Kasumi-1 (cell line): ENCODE measurements at places on chromosomes 3 and 15.

DNA sequence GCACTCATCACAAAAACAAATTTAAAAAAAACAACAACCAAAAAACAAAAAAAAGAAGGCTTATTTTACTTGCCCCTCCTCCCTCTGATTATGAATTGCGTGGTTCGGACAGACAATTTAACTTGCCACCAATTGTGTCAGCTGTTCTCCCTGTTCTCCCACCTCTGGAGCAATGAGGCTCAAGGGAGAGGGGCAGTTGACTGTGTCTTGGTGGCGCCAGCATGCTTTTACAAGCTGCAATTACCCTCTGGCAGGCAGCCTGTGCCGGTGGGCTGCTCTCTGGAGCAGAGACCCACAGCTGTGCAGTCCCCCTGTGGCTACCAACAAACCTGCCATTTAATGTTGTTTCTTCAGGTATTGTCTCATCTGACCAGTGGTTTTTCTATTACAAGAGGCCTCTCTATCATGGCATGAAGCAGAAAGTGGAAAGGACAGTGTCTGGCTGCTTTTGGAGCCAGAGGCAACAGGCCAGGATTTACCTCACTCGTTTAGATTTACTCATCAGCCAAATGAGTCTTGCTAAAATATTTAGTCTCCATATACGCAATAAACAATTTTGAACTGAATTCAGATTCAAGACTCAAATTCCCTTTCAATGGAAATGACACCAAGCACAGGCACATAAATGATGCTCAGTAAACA, 192.0 kb upstream of the TPRG1 start:
- DNase-seq: no peak

GRCh38 chr3:31532587-31533168, at the start of gene STT3B:
Gene STT3B, plus strand, starts transcription at chr3:31532925. Its CDS starts 74 bp downstream, at chr3:31532999.
- DNase-seq: peak; percentile 92

- DNase-seq: no peak
These were observed 8.8 kb downstream of the KLF15 start for GRCh38 chr3:126348308-126348920.

DNA sequence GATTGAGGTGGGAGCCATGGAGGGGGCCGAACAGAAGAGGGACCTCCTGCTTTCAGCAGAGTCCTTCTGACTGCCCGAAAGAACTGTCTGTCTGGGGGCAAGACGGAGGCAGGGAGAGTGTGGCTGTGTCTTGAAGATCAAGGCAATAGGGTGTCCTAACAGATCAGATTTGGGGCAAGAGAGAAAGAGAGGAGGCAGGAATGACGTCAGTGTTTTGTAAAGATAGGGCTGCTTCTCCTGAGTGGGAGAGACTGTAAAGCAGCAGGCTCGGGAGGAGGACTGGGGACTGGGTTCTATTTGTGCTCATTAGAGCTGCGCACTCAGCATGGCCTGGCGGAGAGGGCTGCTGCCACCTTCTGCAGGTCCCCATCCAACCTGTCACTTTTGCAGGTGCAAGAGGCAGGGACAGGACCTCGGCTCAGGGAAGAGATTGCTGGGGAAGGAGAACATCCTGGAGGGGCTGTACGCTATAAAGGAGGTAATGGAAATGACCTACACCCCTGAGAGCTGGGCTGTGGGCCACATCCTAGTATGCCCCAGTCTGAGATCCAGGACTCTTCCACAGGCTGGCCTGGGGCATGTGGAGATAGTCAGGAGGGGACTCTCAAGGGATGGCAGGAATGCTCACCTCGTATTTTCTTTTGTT, 29.0 kb upstream of the FGD5 start:
- DNase-seq: no peak

DNA sequence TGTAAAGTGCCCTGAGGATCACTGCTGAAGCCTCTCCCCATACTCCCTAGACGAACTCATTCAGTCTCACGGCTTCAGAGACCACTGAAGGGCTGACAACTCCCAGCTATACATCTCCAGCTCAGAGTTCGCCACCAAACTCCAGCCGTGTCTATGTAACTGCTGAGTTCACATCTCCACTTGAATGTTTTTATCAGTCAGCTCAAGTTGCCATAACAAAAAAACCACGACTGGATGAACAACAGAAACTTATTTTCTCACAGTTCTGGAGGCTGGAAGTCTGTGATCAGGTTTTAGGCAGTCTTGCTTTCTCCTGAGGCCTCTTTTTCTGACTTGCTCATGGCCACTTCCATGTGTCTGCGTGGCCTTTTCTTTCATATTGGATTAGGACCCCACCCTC, 223.0 kb upstream of the LRRFIP2 start:
- DNase-seq: no peak

DNA sequence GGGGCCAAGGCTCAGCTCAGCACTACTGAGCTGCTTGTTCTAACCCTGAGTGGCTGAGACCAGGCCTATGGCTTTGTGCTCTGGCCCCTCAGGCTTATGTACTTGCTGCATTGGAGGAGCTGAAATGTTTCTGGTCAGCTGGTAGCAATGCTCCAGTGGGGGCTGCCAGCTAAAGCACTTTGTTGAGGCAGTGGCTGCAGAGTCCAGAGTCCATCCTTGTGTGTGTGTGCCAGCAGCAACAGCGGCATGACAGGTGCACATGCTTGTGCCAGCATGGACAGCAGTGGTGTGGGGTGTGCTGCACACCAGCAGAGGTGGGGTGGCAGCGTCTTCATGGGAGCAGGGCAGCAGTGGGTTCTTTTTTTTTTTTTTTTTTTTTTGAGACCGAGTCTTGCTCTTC, 169.1 kb downstream of the VPS8 start:
- no peak for DNase-seq

DNA sequence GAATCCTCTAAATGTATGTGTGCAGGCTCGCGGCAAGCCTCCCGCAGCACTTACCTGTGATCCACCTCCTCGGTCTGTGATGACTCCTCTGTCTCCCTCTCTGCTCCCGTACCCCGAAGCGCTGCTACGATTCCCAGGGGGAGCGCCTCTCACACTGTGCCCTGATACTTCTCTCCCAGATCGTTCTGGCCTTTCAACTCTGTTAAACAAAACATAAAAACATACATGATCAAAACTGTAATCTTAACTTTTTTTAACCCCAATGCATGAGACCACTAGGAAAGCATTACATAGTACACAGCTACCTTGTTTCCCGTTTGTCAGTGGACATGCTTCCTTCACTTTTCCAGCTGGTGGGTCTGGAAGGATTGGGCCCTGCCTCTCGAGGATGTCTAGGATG, 46.6 kb downstream of the SLTM start:
- no peak for DNase-seq

DNA sequence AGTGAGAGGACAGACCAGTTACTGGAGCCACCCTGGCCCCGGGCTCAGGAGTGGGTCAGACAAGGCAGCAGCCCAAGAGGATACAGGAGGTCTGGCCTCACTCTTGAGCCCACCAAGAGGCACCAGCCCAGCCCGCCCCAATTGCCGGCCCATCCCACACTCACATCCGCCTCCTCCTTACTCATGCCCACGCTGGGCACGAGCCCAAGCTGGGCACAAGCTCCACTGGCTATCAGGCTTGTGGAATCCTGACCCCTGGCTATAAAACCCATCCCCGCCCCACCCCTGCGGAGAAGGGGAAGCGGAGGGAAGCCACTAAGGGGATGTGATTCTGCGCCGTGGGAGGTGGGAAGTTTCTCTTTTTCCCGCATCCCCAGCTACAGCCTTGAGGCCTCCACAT, 25.9 kb downstream of the ADCY5 start:
- DNase-seq: no peak

GRCh38 chr3:153349108-153349499, 187.1 kb downstream of the RAP2B start:
- peak; percentile 64 for DNase-seq

DNA sequence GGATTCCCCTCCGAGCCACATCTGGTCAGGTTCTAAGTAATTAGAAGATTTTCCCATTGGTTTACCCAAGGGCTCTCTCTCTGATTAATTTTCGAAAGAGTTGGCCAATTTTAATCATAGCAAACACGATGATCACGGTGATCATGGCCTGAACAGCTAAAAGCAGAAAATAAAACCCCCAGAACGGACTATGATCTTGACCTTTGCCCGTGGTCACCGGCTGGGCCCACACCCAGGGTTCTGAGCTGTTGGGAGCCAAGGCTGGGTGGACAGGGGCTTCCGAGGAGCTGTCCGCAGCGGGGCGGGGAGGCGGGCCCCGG, 2.6 kb downstream of the GP5 start:
- no peak for DNase-seq

DNA sequence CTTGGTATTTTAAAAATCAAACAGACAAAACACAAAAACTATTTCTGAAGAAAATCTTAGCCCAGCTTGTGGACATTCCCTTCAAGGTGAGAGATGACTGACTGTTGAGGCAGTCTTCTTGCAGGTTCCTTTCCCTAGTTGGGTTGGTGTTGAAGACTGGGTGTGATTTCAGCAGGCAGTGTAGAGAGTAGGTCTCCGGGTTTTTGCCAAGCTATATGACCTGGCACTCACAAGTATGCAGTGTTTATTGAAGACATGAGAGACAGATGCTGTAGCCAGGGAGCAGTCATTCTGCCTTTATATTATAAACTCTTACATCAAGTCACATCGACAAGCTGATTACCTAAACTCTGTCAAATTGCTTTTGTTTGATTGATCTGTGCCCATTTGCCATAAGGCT, 17.5 kb downstream of the SENP8 start:
- no peak for DNase-seq
